ENCODE measurements at places on chromosomes 13 and 19.

DNA sequence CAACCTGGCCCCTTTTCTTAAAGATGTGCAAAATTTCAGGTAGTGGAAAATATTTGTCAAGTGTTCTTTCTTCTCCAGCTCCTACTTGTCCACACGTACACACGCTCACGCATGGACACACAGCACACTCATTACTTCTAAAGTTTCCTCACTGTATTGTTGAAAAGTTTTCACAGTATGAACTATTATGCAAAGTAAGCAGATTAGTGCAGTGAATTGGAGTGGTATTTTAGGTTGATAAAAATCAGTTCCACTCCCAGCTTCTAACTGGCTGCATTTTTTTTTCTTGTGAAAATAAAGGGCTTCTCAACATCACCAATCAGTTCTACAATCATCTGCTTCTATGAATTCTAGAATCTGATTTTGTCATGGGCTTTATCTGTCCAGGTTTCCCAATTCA is 264.5 kb downstream of the DCT start:
- DNase-seq, result no peak

GRCh38 chr13:46712524-46712923 is 84.4 kb downstream of the ESD start:
- no peak for DNase-seq

DNA sequence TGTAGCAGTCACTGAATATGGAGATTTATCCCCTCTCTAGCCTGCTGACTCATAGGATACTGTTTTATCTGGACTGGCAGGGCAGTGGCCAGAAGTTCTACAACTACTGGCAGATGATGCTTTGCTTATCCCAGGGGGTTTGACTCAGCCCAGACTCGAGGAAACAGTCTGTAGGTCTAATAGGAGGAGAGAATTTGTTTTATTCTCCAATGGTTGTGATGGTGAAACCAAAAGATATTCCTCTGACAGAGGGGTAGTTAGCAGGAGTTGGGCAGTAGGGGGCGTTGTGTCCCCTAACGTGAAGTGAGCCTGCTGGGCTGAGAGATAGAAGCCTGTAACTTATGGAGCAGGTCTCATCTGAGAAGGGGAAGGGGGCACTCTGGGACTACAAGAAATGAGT is 74.9 kb downstream of the WTIP start:
- no peak for DNase-seq

DNA sequence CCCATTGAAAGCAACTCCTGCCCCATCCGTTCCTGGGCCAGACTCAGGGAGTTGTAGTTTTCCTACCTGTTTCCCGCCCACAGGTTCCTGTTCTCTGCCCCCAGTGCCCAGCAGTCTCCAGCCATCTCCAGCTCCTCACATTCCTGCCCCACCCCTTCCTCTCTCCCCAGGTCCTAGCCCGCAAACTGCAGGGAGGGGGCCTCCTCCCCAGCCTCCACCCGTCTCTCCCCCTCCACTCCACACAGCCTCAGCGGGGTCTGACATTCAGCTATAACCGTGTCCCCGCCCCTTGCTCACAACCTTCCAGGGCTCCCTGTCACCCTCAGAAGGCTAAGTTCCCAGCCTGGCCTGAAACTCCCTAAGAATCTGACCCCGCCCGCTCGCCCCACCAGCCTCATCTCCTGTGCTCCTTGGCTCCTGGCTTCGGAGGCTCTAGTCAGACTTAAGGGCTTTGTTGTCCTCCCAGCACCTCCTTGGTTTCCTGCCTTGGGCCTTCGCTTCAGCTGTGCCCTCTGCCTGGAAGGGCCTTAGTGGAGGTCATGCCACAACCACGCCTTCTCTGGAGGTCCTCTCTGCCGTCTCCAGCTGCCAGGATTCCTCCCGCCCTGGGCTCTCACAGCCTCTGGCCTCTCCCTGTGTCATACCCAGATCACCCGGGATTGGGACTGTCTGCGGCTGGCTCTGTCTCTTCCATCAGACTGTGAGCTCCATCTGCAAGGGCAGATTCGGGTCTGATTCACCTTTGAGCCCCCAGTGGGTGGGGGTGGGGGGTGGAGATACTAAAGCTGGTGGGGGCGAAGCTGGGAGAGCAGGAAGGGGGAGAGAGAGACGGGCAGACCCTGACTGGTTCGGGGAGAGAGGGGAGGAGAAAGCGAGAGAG is 5.1 kb upstream of the SPACA6 start:
- no peak for DNase-seq

DNA sequence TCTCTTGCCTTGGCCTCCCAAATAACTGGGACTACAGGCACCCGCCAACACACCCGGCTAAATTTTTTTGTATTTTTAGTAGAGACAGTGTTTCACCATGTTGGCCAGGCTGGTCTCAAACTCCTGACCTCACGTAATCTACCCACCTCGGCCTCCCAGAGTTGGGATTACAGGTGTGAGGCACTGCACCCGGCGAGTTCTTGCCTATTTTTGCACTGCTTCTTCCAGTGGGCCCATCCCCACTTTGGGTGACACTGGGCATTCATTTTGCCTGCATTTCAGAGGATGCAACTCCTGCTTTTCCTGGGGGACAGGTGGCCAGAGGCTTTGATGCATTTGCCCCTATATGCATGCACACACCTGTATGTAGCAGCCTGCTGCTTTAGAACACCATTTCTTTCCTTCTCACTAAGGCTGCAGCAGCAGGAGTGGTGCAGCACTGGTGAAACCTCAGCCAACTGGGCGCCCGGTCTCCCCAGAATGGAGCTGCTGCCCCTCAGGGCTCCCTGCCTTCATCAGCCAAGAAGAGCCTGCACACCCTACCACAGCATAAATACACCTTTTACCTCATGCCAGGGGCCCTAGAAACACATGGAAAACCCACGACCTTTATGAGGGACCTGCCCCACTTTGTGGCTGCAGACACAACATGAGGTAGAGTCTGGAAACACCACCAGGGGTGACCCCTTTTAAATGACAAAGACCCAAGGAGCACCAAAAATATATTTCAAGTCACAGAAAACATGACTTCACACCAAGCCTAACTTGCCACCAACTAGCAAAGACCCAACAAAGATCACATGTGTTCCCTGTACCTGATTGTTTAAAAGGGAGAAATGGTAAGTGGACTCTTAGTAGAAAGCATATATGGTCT is 36.8 kb upstream of the POP4 start:
- DNase-seq, result no peak

- DNase-seq, result no peak
These were observed 271.8 kb upstream of the HTR2A start for GRCh38 chr13:47168618-47169017.
